ENCODE measurements at places on chromosomes 13 and 19.

GRCh38 chr19:44689290-44690130, 9.4 kb upstream of the CEACAM16 start:
- peaks cover 3% of the 10 kb centered on the region for H3K27me3 ChIP-seq
- H3K4me3 ChIP-seq, result no peak overlapping the region
- H3K36me3 ChIP-seq, result no peaks in the 10 kb centered on the region
- no peaks in the 10 kb centered on the region for H3K4me1 ChIP-seq

- H3K27me3 ChIP-seq, result no peaks in the 10 kb centered on the region
- DNase-seq, result no peak
- no peaks in the 10 kb centered on the region for H3K36me3 ChIP-seq
- H3K4me1 ChIP-seq, result no peaks in the 10 kb centered on the region
- no peak overlapping the region for H3K4me3 ChIP-seq
Measured at GRCh38 chr13:55439450-55439849, 1701.3 kb upstream of the PRR20A start.

DNA sequence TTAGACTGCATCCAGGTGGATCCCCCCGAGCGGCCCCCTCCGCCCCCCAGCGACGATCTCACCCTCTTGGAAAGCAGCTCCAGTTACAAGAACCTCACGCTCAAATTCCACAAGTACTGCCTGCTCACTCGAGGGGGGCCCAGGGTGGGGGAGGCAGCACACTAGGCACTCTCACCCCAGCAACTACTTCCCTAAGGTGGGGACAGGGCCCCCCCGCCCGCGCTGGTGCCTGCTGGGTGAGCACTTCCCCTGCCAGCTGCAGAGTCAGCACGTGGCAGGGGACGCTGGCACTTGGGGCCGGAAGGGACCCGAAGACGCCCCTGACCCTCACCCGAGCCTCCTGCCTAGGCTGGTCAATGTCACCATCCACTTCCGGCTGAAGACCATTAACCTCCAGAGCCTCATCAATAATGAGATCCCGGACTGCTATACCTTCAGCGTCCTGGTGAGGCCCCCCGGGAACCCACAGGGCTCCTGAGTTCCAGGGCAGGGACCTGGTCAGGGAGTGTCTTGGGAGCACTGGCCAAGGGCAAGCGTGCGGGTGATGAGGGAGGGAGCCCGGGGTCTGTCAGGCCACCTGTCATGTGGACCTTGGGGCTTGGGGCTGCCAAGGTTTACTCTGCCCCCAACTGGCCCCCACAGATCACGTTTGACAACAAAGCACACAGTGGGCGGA, 5.2 kb downstream of the MCOLN1 start:
- peaks cover 10% of the 10 kb centered on the region for H3K4me1 ChIP-seq
- H3K27ac ChIP-seq, result no peak overlapping the region
- peaks cover 67% of the 10 kb centered on the region for H3K36me3 ChIP-seq

DNA sequence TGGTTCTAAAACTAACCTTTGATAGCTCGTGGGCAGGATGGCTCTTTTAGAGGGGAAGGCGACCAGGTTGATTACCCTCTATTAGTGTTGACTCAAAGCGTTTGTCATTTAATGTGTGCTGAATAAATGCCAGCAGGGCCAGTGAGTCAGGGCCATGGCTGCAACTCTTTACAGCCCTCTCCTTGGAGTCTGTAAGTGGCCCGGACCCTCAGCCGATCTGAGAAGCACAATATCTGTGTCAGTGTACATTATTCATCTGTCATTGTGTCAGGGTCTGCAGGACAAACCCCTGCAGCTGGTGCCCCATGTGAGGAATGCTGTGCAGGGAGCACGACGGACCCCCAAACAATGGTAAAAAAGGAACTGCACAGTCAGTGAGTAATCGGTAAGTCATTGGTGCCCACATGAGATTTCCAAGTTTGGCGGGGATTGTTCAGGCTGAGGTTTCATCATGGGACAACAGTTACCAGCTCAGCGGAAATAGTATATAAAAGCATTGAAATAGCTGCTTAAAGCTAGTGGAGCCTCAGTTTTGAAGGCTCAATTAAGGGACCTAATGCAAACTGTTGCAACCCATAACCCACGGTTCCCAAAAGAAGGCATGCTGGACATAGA, 139.1 kb downstream of the ZNF675 start:
- DNase-seq, result no peak
- H3K36me3 ChIP-seq, result no peaks in the 10 kb centered on the region
- no peaks in the 10 kb centered on the region for H3K27me3 ChIP-seq
- H3K27ac ChIP-seq, result no peak overlapping the region
- H3K4me1 ChIP-seq, result no peaks in the 10 kb centered on the region

DNA sequence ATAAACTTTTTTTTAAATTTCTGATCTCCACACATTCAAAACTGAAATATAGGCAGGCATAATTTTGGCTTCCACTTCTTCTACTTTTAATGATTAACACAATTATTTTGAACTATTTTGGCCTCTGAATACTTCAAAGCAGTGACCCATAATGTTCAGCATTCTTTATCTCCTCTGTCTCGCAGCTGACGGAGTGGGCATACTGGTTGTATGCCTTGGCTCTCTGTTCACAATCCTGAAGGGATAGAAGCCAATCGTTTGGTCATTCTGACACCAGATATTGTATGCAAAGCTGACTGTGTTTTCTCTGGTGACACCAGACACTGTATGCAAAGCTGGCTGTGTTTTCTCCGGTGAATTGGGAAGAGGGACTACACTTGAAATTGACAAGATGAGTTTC, 833.0 kb downstream of the EFNB2 start:
- DNase-seq, result no peak
- H3K27me3 ChIP-seq, result no peaks in the 10 kb centered on the region
- H3K4me3 ChIP-seq, result no peak overlapping the region
- no peak overlapping the region for H3K27ac ChIP-seq
- no peaks in the 10 kb centered on the region for H3K4me1 ChIP-seq
- no peaks in the 10 kb centered on the region for H3K36me3 ChIP-seq

All from sigmoid colon (tissue), 7 donors.